ENCODE measurements at places on chromosomes 3 and 15.

GRCh38 chr3:146781059-146781458 lies 175.9 kb upstream of the PLSCR5 start:
- no peak for DNase-seq

- DNase-seq, result no peak
Measured at GRCh38 chr15:101269479-101270223, 7.6 kb downstream of the SELENOS start.

DNA sequence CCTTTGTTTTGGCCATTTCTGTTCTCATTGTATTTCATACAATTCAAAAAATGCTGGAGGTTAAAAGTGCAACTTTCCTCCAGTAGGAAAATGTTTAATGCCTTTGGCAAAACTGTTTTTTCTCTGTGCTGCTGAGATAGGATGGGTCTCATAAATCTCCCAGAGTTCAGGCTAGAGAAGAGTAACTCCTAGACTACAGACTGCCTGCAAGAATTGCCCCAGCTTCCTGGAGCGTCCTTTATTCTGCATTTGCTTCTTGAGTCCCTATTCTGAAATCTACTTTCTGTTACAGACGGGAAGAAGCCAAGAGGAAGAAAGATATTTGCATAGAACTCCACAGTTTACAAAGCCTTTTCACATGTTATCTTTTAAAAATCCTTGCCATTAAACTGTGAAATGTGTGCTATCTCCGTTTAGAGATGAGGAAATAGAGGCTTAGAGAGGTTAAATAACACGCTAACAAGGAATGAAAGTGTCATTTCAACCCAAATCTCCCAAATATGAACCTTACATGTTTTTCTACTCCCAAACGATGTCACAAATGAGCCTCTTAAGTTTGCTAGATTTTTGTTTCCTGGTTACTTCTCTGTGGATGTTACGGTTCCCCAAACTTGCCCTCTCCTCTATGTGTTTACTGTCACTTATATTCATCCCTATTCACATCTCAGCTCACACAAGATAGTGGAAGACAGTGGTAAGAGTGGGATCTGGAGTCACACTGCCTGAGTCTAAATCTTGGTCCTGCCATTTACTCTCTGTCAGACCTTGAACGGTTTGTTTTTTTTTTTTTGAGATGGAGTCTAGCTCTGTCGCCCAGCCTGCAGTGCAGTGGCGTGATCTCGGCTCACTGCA lies 17.4 kb downstream of the NANOGP8 start:
- no peak for DNase-seq

DNA sequence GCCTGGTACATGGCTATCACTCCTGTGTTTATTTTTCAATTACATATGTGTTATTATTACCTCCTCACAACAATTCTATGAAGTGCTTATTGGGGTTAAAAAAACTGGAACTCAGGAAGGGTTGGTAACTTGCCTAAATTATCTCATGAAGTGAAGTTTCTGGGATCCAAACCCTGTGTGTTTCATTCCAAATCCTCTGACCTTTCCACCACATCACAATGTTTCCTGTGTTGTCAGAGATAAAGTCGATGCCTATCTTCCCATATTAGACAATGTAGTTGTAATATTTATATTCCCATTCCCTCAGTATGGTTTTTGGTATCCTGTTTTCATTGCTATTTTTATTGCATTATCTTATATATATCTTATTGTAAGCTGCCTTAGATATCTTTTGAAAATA lies 269.1 kb upstream of the CFAP20DC start:
- DNase-seq, result no peak

DNA sequence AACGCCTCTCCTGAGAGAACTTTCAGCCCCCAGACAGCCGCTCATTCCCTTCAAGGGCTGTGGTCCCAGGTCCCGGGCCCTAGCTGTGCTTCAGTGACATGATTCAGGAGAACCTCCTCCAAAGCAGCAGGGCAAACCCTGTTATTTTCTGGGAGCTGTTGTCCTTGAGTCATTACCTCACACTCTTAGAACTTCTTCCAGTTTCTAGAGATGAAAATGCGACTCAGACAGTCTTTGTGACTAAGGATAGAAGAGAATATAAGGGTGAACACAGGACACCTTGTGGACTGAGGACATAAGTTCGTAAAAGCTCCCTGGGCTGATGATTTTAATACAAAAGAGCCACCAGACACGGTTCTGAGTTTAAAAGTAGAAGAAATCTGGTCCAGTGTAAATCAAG lies 203.8 kb downstream of the RORA start:
- no peak for DNase-seq

DNA sequence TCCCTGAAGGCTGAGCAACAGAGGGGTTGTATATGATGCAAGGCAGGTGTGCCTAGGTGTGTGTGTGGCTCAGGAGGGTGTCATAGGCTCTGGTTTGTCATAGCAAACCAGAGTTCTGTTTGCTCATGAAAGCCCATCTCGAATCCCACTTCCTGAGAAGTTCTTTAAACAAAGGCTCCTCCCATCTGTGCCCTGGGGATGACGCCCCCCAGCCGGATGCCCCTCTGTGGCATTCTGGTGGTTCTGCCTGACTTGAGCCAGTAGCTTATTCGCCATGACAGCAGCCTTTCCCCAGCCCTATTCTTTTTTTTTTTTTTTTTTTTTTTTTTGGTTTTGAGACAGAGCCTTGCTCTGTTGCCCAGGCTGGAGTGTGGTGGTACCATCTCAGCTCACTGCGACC lies 45.4 kb downstream of the PDIA5 start:
- DNase-seq, result no peak
